Right forelimb (tissue), 1 donor: ENCODE measurements at places on chromosomes 16 and 17.

- DNase-seq, result no peak
These were observed 227.3 kb downstream of the HAPSTR1 start for GRCh38 chr16:9318764-9319163.

GRCh38 chr17:17175917-17176316 lies 30.2 kb downstream of the PLD6 start:
- DNase-seq, result no peak

GRCh38 chr16:64627288-64627687 lies 494.6 kb downstream of the CDH11 start:
- DNase-seq, result no peak

DNA sequence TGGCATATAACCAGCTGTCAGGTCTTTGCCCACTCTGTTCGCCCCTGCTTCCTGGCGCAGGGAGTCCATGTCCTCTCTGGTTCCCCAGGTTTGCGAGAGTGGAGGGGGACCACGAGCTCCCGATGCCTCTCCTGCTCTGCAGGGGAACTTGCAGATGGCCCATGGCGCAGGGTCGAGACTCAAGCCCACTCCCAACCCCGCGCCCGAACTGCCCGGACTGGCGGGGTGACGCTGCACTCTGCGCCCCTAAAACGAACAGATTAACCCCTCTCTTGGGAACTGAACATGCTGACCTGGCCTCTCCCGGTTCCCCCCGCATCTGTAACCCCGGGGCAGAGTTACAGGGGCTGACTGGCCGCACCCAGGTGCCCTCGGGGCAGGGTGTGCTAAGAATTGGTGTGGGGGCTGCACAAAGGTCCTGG lies 681 bp upstream of the PLA2G15 start:
- no peak for DNase-seq

DNA sequence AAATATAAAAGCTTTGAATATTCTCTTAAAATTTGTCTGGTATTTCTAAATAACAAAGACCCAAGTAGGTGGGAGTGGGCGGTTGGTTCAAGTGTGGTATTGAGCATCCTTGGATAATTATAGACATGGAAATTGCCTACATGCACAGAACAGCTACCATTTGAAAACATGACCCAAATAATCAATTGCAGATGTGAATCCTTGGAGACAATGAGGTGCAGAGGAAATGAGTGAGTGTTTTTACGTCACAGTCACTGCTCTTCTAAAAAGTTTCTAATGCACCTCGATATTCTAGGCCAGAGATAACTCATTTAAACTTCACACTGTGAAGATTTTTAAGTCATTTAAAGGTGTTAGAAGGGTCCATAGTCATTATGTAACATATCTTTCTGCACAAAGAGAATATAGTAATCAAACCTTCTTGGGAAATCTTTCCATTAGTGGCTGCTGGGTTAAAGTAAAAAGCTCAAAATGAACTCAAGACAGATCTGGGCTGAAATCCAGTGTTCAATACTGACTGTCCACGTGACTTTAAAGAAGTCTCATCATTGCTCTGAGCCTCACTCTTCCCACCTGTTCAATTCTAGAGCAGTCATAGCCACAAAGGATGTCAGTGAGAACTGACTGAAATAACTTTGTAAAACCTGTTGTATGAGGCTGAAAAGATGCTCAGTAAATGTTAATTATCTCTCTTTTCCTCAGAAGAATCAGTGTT lies 144.5 kb downstream of the CDH11 start:
- DNase-seq, result no peak

- DNase-seq, result no peak
These were observed 53.1 kb downstream of the ANKFN1 start for GRCh38 chr17:56206351-56206750.

GRCh38 chr16:78895681-78896080 lies 704.9 kb downstream of the MAF start:
- DNase-seq, result no peak

- DNase-seq, result no peak
These were observed 24.1 kb upstream of the ENGASE start for GRCh38 chr17:79050551-79050950.

- DNase-seq, result no peak
These were observed 15.7 kb downstream of the TMEM94 start for GRCh38 chr17:75472119-75472518.

GRCh38 chr17:56939869-56940484 lies 20.9 kb downstream of the COIL start:
- no peak for DNase-seq

- DNase-seq, result no peak
These were observed 3.3 kb downstream of the ZNF319 start for GRCh38 chr16:57997176-57997527.
